T1000 (cell line): ENCODE measurements at places on chromosomes 5 and 9.

DNA sequence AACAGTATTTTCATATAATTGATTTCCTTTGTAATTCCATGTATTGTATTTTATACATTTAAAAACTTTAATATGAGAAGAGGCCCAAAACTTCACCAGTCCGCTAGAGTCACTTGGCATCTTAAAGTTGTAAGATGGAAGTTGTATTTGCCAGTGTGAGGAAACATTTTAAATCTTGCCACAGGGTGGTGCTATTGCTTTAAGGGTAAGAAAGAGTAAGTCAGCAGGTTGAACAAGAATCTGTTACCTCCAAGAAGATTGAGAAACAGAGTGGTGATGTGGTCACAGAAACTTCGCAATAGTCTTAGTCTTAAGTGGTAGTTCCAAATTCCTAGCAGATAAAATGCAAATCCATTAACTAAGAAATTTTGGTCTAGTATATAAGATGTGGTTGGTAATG, 39.8 kb upstream of the RANBP6 start:
- peak; percentile 23 for DNase-seq

- peak; percentile 25 for DNase-seq
Measured at GRCh38 chr5:84494453-84494852, 109.8 kb upstream of the EDIL3 start.

GRCh38 chr5:83285661-83286398, 185.7 kb upstream of the VCAN start:
- no peak for DNase-seq

- no peak for DNase-seq
Measured at GRCh38 chr9:109912726-109913460, 132.9 kb downstream of the PALM2AKAP2 start.

DNA sequence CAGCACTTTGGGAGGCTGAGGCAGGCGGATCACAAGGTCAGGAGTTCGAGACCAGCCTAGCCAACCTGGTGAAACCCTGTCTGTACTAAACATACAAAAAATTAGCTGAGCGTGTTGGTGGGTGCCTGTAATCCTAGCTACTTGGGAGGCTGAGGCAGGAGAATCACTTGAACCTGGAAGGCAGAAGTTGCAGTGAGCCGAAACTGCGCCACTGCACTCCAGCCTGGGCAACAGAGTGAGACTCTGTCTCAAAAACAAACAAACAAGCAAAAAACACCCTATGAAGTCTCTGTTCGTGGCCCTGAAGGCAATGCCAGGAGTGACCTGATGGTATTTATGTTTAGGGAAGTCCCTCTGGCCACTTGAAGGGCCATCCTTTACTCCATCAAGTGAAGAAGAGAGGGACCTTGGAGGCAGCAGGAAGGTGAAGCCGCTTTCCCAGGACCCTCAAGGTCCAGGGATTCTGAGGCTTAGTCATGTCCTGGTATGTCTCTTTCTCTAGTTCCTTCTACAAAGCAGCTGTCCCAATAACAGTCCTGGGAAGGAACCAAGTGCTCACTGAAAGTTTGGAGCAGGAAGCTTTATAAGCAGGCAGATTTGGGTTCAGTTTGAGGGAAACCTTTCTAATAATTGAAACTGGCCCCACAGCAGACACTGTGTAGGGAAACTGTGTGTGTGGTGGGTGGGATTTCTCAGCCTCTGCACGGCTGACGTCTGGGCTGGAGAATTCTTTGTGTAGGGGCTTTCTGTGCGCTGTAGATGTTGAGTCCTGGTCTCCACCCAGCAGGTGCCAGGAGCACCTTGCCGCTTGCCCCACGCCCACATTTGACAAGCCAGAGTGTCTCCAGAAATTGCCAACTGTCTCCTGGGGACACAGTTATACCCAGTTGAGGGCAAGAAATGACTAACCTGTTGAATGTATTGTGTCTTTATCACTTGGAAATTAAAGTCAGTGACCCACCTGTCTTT, 12.5 kb downstream of the PHF2 start:
- no peak for DNase-seq
